ENCODE measurements at places on chromosomes 4 and X.

GRCh38 chr4:119210775-119211174, 1.7 kb upstream of the USP53 start:
- H3K27me3 ChIP-seq, result no peaks in the 10 kb centered on the region
- no peaks in the 10 kb centered on the region for H3K36me3 ChIP-seq
- DNase-seq, result no peak
- peak overlapping the region; percentile 34 for H3K4me3 ChIP-seq
- peak overlapping the region; percentile 62 for H3K27ac ChIP-seq

- no peaks in the 10 kb centered on the region for H3K27me3 ChIP-seq
- no peaks in the 10 kb centered on the region for H3K36me3 ChIP-seq
- no peak overlapping the region for H3K27ac ChIP-seq
Measured at GRCh38 chrX:79592259-79592658, 225.1 kb upstream of the ITM2A start.

DNA sequence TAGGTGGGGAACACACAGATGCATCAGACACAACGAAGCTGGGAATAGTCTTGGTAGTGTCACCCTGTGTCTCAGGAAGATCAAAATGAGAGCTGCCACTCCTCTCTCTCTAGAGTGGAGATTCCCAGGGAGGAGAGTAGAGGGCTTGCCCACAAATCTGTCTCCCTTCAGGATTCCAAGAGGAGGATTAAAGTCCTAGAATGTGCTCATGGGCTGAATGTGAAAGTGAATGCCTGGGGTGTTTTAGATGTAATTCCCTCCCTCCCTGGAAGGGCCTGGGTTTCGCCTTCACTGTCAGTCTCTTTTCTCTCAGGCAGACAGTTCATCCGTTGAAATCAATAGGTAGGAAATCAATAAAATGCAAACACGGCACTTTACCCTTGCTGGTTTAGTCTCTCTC, 282.6 kb upstream of the PPARGC1A start:
- no peak overlapping the region for H3K27ac ChIP-seq
- DNase-seq, result no peak
- no peaks in the 10 kb centered on the region for H3K27me3 ChIP-seq

DNA sequence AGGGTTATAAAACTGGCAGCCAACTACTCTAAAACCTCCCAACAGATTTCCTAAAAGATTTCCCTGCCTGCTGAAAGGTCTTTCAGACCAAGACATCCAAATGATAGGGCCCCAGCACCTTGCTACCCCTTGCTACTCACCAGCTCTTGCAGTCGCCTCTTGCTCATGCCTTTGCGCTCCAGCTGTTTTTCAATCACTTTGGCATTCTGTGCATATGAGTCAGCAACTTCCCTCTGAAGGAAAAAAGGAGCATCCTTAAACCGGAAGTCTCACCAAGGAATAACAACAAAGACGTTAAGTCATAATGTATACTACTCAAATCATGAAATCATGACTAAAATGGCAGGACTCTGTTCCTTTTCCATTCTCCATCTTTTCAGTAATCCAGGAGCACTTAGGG, 24.0 kb downstream of the STEEP1 start:
- peaks cover 12% of the 10 kb centered on the region for H3K36me3 ChIP-seq
- no peak overlapping the region for H3K27ac ChIP-seq
- DNase-seq, result no peak
- no peak overlapping the region for H3K4me3 ChIP-seq

DNA sequence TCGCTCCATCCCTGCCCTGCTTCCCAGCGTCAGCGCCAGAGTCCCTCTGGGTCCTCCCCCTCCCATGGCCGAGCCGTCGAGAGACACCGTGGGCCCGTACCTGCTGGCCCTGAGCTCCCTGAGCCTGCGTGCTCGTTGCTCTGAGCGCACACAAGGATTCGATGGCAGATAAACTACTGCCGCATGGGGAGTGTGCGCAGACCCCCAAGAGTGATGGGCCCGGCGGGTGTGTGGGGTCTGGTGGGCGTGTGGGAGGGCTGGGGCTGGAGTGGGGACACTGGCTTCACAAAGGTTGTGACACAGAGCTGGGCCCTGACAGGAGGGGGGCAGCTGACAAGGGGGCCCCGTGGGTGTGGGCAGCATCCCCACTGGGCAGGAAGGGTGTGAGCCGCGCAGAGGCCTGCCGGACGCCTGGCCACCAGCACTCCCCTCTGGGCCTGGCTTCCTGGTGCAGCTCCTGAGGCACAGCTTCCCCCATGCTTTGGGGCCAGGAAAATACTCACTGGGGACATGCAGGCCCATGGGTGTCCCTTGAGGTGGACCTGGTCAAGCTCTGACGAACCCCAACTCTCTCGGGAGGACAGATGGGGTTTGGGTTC, 4.8 kb upstream of the RGS12 start:
- H3K4me3 ChIP-seq, result no peak overlapping the region
- peaks cover 17% of the 10 kb centered on the region for H3K4me1 ChIP-seq
- H3K27ac ChIP-seq, result no peak overlapping the region
- H3K36me3 ChIP-seq, result no peaks in the 10 kb centered on the region

GRCh38 chr4:49044270-49044669, 58.2 kb downstream of the CWH43 start:
- DNase-seq, result no peak
- H3K27ac ChIP-seq, result no peak overlapping the region
- H3K36me3 ChIP-seq, result no peaks in the 10 kb centered on the region
- H3K27me3 ChIP-seq, result peaks cover 6% of the 10 kb centered on the region
- no peak overlapping the region for H3K4me3 ChIP-seq
